Right renal cortex interstitium (tissue), 3 donors: ENCODE measurements at places on chromosomes 2 and 18. TPM values are rescaled to one million over a fixed set of nuclear protein-coding genes. Genes with fewer than 3 reads are reported as not detected.

The REG3A gene
- not detected for polyA plus RNA-seq

The COLEC11 gene
- 3.0 TPM for polyA plus RNA-seq

The CCT4 gene
- 182 TPM for polyA plus RNA-seq

The CD207 gene
- 0.18 TPM for polyA plus RNA-seq

The GPR55 gene
- 0.36 TPM for polyA plus RNA-seq

The DUSP28 gene
- 6.2 TPM for polyA plus RNA-seq

The LGALSL gene
- polyA plus RNA-seq = 40.5 TPM
